SIG-M5 (cell line): ENCODE measurements at places on chromosomes 5 and 9.

DNA sequence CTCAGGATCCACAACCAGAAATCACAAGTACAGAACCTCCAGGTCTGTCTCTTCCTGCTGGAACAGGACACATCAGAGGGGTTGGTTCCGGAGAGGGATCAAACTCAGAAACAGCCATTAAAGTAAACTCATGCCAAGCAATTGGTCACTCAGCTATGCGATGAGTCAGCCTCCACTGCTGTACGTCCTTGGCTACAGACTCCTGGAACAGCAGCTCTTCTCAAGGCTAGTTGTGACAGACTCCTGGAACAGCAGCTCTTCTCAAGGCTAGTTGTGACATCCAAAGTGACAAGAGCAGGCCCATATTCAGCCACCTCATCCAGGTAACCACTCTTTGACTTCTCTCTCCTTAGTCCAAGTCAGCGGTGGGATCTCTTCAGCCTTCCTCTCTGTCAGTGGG, at the start of gene SPINK13:
SPINK13 (plus strand) TSS at position 229 of the 400 bp plus-strand sequence. CDS start 1,279 bp downstream, outside the sequence.
- no peak for DNase-seq

GRCh38 chr5:109917966-109918365, 228.2 kb downstream of the MAN2A1 start:
- DNase-seq: no peak

- DNase-seq: no peak
These were observed at the start of gene FBXL7 for GRCh38 chr5:15499528-15500324. Gene FBXL7 (plus strand): TSS chr5:15500180.

DNA sequence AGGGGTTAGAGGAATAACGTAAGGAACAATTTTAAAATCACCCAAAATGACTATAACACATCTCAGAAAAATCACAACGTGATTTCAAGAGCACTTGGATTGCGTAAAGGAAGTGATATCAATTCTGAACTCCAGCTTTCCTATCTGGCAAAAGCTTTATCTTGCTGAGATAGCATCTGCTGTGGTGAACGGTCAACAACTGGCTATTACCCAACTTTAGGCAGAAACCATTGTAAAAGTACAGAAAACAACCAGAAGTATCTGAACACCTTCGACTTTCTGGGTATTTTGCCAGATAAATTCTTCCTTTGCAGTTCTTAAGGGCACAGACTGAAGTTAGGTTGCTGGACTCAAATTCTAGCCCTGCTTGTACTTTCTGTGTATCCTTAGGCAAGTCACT, 9.2 kb downstream of the ABLIM3 start:
- no peak for DNase-seq

DNA sequence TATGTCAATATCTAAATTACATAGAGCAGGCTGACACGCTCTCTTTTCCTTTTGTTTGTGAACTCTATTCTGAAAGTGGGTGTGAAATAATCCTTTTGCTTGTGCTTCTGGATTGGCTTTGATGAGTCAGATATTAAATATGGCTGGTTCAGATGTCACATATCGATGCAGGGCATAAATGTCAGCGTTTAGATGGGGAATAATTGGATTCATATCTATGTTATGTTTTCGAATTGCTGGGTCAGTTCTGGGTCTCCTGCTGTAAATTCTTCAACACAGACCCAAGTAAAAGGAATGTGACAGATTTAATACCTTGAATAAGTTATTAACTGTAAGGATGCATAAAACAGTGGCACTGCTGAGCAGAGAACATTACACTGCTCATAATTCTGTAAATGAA, 118.7 kb upstream of the SNX2 start:
- no peak for DNase-seq

GRCh38 chr5:166163996-166164610, 2127.3 kb upstream of the WWC1 start:
- no peak for DNase-seq

DNA sequence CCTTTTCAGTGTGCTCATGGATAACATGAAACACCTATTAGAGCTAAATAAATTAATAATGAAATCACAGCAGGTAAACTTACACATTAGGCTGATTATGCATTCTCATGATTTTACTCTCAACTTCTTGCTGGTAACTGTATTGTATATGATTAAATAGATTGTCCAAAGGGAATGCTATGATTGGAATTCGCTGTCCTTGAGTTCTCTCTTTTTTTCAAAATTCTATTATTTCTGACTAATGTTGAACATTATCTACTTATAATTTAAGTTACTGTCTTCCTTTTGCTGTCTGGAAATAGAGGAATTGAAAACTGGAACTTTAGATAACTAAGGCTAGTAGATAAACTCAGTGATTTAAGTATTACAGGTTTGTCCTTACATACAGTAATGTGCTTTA, 13.1 kb downstream of the CENPH start:
- DNase-seq: no peak

DNA sequence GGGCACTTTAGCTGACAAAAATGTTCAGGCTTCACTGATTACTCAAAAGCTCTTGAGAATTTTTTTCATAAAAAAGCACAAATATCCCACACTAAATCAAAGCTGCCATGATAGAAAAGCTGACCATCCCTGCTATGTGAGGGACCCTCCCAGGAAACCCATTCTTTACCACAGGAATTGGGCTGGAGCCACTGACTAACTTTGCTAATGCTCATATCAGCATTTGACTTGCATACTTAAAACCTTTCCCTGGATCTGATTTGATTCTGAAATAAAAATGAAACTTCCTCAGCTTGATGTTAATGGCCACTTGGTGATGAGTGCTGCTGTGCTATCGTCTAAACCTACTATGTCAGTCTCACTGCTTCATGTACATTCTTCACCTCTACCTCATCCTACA, 243.6 kb downstream of the PRELID2 start:
- no peak for DNase-seq

- no peak for DNase-seq
These were observed 62.5 kb upstream of the ITGA1 start for GRCh38 chr5:52725065-52725746.

DNA sequence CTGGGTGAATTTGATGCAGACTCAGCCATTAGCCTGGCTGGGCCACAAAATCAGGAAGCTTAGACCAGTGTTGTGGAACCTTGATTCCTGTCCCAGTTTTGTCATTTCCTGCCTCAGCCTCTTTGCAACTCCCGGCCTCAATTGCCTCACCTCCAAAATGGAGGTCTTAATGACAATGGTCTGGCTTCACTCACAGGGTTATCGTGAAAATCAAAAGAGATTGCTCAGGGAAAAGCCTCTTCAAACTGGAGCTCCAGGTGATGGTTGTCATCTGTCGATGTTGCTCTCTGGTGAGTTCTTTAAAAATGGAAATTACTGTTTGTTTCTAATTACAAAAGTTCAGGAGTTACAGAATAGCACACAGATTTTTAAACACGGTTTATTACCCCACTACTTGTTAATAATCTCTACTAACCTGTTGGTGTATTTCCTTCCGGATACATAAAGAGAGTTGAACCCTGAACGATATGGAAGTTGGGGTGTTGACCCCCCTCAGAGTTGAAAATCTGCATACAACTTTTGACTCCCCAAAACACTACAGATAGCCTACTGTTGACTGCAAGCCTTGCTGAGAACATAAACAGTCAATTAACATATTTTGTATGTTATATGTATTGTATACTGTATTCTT, 109.9 kb upstream of the CPEB4 start:
- no peak for DNase-seq

DNA sequence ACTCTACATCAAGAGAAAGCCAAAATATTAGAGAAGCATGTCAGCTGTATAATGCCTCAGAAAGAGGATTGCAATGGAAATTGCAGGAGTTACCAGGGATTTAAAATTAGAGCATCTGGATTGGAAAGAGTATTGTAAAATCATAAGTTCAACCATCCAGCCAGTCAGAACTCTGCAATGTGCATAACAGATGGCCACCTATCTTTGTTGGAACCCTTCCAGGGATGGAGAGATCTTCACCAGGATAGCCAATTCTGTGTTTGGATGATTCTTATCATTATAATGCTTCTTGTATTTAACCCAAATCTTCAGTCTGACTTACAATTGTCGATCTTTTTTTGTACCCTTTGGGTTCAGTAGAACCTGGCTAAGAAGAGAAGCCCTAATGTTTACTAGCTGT, 164.4 kb downstream of the TLR4 start:
- DNase-seq: no peak

- DNase-seq: no peak
These were observed 304.3 kb downstream of the ARHGAP26 start for GRCh38 chr5:143074414-143074996.

DNA sequence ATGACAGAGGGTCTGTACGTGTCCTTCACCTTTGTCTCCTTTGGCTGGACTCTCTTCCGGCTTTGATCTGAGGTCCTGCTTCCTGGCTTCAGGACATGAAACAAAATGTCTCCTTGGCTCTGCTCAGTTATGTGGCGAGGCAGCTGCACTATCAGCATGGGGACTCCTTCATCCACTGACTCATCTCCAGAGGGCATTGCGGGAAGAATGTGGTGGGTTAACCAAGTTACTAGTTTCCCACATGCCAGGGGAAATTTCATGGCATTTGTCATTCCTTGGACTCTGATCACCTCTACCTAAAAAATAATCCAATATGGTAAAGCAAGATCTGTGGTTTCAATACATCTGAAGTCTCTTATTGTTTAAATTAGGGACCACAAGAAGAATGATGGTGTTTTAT, 259.7 kb downstream of the MED10 start:
- DNase-seq: no peak

DNA sequence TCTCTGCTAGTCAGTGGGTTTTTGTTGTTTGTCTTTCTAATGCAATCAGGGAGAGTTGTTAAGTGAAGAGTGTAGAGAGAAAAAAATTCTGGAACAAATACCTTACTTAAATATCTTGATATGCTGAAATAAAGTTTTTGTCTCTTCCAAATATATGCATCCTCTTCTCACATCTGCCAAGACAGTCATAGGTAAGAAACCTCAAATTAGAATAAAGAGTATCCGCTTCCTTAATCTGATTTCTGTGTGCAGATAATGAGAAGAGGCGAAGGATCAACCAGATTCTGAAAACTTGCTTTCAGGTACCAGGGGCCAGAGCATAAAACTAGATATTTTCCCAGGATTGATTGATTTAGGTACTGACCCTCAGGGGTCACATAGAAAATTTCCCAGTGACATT, 11.3 kb upstream of the IL6ST start:
- DNase-seq: no peak

DNA sequence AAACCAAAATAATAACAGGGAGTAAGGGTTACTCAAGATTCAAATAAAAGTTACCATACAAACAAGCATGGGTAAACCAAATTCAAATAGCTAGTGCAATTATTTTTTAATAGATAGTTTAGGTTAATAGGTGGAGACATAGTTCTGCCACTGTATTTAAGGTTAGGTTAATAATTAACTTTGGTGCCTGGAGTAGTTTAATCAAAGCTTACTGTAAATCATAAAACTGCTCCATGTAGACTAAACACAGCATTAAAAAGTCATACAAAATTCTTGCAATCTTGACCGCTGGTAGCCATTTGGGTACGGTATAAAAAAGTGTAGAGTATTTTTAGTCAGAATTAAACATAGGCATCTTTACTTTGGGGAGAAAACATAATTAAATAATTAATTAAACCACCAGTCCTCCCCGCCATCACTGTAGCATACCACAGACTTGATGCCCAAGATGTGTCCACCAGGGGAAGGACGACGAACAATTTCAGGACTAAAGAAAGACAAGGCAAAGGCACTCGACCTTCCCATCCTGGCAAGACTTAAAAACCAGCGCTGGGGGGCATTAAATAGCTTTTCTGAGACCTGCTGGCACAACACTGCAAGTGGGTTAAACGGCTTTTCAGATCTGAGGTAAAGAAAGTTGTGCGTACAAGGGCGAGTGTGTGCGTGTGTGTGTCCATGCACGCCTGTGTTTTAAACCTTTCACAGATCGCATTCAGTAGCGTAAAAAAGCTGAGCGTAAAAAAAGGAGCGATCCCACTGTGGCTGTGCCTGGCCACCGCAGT, 2.9 kb downstream of the SEMA6A start:
- no peak for DNase-seq

DNA sequence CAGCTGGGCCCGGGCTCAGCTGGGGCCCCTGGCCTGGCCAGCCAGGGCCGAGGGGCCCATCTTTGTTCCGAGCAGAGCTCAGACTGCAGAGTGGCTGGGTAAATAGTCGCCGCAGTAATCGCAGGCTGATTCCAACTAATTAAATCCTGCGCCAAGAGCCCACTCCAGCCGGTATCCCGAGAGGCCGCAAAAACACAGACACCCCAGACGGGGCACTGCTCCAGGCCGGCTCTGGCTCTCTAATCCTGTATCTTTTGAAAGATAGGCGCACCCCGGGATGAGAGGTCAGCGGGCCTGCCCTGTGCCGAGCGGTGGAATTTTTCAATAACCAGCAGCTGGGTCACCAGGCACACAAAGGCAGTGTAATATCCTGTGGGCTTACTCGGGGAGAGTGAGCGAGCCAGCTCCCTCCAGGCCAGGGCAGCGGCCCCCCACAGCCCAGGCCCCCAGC, 57.7 kb downstream of the LMX1B start:
- DNase-seq: no peak

DNA sequence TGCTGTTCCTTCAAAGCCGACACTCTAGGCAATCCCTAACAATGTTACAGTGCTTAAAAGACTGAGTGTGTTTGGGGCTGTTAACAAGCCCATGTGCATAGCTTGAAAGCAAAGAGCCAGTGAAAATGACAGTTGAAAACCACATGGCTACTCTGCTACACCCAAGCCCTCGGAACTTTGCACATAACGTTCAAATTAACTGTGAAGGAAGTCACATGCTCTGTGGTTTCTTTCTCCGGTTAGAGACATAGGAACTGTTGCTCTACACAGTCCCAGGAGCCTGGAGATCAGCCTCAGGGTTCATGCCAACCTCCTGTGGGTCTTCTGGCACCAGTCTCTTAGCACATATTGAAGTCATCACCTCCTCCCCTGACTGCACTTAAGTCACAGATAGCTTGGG, 51.1 kb downstream of the C9orf152 start:
- peak; percentile 71 for DNase-seq

DNA sequence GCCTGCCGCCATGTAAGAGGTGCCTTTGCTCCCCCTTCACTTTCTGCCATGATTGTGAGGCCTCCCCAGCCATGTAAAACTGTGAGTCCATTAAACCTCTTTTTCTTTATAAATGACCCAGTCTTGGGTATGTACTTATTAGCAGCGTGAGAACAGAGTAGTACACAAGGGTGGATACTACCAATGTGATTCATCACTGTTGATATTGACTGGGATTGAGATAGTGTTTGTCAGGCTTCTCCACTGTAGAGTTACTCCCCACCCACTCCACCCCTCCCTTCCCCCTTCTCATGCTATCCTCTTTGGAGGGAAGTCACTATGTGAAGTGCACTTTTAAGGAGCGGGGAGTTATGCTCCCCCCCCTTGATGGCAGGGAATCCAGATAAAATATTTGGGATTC, 11.4 kb upstream of the CRHBP start:
- no peak for DNase-seq

DNA sequence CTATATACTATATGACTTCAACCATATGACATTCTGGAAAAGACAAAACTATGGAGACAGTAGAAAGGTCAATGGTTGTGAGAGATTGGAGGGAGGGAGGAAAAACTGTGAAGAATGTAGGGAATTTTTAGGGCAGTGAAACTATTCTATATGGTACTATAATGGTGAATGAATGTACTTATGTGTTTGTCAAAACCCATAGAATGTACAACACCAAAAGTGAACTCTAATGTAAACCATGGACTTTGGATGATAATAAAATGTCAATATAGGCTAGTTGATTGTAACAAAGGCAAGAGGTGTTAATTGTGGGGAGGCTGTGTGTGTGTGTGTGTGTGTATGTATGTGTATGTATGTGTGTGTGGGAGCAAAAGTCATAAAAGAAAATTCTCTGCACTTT, 10.8 kb upstream of the STOM start:
- no peak for DNase-seq

GRCh38 chr5:27568811-27569210, 530.4 kb upstream of the CDH9 start:
- DNase-seq: no peak
